ENCODE measurements at places on chromosomes 2 and 18. TPM values are rescaled to one million over a fixed set of nuclear protein-coding genes. Genes with fewer than 3 reads are reported as not detected.

Gene NBAS
- 31.9 TPM for total RNA-seq

GRCh38 chr2:66853-67252, 20.5 kb upstream of the FAM110C start:
- peaks cover 2% of the 10 kb centered on the region for H3K27me3 ChIP-seq
- H3K4me1 ChIP-seq: no peaks in the 10 kb centered on the region
- no peak overlapping the region for H3K27ac ChIP-seq
- DNase-seq: no peak

DNA sequence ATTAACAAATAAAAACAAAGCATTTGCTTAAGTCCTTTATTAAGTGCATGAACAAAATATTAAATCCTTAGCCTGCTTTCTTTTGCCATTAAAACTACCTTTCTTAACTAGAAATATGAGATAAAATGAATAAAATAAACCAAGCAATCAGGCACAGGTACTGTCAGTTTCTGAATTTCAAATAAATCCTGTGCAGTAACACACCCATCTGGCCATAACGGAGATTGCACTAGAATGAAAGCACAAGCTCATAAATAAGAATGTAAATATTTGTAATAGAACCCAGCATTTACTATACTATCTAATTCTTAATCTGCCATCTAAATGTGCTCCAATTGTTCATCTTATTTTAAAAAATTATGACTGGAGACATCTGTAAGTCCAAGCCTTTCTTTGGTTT, 31.9 kb downstream of the PRKRA start:
- H3K4me3 ChIP-seq: no peak overlapping the region
- peaks cover 10% of the 10 kb centered on the region for H3K4me1 ChIP-seq
- no peaks in the 10 kb centered on the region for H3K36me3 ChIP-seq
- H3K27ac ChIP-seq: no peak overlapping the region
- H3K27me3 ChIP-seq: no peaks in the 10 kb centered on the region
- DNase-seq: no peak

GRCh38 chr2:239752951-239753350, 272.2 kb downstream of the NDUFA10 start:
- no peaks in the 10 kb centered on the region for H3K36me3 ChIP-seq
- H3K27me3 ChIP-seq: peaks cover 2% of the 10 kb centered on the region
- H3K4me3 ChIP-seq: no peak overlapping the region
- peaks cover 13% of the 10 kb centered on the region for H3K4me1 ChIP-seq

GRCh38 chr2:136021406-136021805, 36.0 kb upstream of the DARS1 start:
- no peaks in the 10 kb centered on the region for H3K4me1 ChIP-seq
- DNase-seq: no peak
- no peak overlapping the region for H3K4me3 ChIP-seq
- no peak overlapping the region for H3K27ac ChIP-seq
- no peaks in the 10 kb centered on the region for H3K27me3 ChIP-seq

- no peaks in the 10 kb centered on the region for H3K4me1 ChIP-seq
- H3K27ac ChIP-seq: no peak overlapping the region
- no peak for DNase-seq
- no peak overlapping the region for H3K4me3 ChIP-seq
- H3K27me3 ChIP-seq: peaks cover 3% of the 10 kb centered on the region
These were observed 35.0 kb upstream of the EVA1A start for GRCh38 chr2:75595541-75596395.
